ENCODE measurements at places on chromosomes 6 and 20.

- no peak for DNase-seq
Measured at GRCh38 chr20:20327746-20328145, 40.2 kb upstream of the INSM1 start.

DNA sequence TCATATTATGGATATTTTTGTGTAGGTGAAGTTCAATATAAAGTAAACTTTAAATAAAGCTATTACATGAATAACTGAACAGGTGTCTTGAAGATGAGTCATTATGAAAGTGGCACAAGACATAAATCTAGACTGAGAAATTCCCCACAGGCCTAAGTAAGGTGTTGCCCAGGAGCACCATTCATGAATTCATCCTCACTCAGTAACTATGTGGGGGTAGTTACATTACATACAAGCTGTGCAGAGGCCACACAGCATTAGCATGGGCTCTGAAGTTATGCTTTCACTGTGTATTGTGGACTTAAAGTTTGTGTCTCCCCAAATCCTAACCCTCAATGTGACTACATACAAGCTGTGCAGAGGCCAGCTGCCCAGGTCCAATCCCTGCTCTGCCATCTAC is 65.9 kb downstream of the BCAS1 start:
- no peak for DNase-seq

GRCh38 chr6:33416386-33417127 is 1.4 kb downstream of the CUTA start:
- DNase-seq = no peak

DNA sequence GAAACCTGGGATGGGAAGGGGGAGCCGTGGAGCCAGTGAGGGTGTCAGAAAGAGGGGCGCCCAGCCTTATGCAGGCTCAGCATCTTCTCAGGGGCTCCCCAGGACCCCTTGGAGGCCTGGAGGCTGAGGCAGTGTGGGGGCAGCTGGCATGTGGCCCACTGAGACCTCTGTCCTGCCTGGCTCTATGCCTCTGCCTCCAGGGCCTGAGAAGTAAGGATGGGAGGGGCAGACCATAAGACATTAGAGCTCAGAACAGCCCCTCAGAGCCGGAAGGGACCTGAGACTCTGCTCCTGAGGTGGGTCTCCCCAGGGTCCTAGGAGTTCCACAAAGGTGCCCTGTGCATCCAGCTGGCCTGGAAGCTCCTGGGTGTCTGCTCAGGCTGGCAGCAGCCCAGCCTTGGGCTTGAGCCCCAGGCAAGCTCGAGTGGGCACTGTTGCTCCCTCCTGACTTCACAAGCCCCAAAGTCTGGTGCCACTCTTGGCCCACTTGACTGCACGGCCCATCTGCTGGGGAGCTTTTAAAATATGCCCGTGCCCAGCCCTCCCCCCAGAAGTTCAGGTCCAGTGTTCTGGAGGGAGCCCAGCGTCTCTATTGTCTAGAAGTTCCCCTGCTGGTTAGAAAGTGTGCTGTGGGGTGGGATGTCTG is 126.8 kb downstream of the GRM4 start:
- DNase-seq = no peak

GRCh38 chr6:14475306-14475705 is 357.7 kb downstream of the CD83 start:
- no peak for DNase-seq

DNA sequence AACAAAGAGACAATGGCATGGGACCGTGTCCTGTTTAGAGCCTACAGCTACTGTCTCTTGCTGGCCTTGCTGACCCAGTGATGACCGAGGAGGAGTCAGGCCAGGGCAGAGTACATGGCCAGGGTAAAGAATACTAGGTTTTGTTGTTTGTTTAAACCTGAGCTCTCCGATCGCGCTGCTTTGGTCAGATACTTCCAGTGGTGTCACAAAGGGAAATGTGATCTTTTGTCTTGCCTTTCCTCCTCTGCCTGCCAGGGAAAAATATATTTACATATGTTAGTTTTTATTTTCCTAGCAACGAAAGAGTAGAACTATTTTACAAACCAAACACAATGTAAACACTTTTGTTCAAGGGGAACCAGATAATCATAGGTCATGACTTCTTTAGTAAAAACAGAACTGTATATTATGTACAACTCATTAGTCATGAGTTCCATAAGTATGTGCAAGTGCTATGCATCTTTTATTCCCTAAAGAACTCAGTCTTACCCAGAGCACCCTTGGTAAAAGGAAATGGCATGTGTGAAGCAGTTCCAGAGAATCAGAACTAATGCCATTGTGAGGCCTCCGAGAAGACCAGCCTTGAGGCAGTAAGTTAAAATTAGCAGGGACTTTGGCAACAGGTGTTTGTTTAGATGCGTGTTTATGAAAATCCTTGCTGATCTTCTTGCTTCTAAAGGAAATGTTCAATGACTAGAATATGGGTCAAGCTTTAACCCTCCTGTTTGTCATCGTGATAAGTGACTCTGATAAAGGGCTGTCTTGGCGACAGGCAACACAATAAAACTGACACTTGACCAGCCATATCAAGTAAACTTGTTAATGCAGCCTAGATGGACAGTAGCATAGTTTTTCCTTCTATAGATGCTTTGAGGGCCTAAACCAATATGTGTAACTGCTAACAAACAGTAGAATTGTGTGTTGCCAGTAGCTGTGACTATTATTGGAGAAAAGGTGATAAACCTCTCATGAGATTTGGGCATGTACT is 204.6 kb downstream of the NKAIN2 start:
- DNase-seq = no peak

GRCh38 chr6:81455641-81456040 is 296.8 kb downstream of the TENT5A start:
- no peak for DNase-seq

DNA sequence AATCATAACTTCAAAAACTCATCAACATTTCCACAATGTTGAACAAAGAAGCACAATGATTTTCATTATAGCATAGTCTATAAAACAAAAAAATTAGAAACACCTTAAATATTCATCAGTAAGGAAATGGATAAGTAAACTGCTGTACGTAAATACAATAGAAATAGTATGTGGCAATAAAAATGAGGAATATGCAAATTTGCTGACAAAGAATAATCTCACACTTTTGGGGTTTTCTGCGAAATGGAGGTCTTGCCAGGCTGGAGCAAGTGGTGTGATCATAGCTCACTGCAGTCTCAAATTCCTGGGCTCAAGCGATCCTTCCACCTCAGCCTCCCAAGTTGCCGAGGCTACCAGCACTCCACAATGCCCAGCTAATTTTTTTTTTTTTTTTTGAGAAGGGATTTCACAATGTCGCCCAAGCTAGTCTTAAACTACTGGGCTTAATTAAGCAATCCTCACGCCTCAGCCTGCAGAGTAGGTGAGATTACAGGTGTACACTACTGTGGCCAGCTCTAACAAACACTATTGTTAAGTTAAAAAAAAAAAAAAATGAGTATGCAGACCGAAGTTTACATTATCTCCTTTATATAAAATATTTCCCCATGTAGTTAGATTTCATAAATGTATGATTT is 58.8 kb upstream of the SMIM28 start:
- DNase-seq = no peak

DNA sequence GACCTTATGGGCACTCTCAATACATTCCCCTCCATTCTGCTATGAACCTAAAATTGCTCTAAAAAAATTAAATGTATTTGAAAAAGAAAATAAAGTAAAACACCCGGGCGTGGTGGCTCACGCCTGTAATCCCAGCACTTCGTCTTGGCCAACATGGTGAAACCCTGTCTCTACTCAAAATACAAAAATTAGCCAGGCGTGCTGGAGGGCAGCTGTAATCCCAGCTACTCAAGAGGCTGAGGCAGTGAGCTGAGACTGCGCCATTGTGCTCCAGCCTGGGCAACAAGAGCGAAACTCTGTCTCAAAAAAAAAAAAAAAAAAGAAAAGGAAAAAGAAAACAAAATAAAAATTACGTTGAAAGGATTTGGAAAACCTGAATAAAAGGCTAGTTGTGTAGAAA is 60.5 kb downstream of the CD164 start:
- DNase-seq = no peak

- no peak for DNase-seq
Measured at GRCh38 chr6:113723182-113723581, 134.0 kb upstream of the MARCKS start.

DNA sequence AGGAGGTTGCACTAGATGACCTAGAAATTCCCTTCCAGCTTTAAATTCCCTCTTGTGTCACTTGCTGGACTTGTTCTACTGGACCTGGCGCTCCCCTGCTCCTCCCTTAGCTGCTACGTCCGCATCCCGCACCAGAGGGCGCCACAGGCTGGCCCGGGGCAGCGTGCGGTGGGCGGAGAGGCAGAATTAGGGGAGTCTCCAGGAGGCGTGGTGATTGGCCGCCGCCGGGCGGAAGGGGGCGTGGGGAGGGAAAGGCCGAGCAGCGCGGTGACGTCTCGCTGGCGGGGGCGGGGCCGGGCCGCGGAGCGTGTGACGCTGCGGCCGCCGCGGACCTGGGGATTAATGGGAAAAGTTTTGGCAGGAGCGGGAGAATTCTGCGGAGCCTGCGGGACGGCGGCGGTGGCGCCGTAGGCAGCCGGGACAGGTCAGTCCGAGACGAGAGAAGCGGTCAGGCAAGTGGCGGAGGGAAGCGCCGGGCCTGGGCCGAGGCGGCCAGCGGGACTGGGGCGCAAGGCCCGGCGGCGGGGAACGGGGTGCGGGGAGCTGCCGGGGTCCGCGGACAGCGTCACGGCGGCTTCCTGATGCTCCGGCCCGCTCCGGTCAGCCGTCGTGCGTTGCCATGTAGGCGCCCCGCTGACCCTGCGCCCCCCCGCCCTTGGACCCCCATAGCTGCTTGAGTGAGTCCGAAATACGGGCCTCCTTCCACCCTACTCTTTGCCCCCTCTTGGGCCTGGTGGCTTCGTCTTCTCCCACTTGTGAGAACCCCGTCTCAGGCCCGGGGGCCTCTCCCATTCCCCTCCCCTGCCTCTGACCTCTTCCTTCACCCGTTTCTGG is at the start of gene PPARD:
TSS of gene PPARD (plus strand) at position 301 of the 834 bp plus-strand sequence. CDS start 68,530 bp downstream, outside the sequence.
- DNase-seq = peak; percentile 87

- DNase-seq = peak; percentile 31
Measured at GRCh38 chr20:45041464-45042337, 59.2 kb downstream of the KCNS1 start.

DNA sequence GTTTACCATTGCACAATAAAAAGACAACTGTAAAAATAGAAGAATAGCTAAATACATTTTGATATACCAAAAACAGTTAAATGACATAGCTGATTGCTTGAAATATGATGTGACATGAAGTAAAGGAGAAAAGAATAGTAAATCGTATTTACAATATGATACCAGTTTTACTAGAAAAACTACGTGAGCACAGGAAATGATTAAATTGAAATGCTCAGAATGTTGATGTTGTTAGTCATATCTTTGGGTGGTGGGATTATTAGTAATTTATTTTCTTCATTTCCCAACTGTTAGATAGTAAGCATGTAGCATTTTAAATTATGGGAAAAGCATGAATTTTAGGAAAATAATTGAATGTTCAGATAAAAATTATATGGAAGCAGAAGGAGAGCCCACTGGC is 268.3 kb upstream of the TAB2 start:
- DNase-seq = no peak

DNA sequence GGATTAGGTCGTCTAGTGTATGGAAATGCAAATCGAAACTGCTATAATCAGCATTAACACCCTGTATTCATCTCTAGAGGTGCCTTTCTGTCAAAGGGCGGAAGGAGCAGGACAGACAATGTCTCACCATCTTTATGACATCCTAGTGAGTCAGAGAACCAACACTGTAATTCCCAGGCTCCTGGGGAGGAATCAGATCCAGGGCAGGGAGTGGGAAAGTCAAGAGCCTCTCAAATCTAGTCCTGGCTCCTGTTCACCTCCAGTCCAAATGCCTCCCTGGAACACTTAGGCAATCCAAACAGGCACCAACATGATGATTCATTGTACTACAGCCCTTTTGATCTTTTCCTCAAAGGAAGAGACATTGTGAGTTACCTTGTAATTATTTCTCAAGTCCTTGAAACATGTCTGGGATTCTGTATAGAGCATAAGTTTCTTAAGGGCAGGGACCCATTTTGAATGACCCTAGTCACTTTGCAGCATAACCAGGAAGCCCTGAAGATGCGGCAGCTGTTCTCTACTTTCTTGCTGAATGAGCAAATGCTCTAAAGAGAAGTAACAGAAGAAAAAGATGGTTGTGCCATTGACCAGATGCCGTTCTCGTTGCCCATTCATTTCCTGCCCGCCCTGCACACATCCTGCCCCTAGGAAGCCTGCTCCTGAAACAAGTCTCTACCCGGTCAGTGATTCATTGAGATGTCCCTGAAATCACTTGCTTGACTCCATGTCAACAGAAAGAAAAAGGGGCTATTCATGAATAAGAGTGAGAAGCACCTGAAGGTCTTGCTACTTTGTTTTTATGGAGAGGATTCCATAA is 112.8 kb upstream of the JARID2 start:
- DNase-seq = no peak

- DNase-seq = no peak
Measured at GRCh38 chr6:75287424-75287823, 2.8 kb upstream of the TMEM30A start.

DNA sequence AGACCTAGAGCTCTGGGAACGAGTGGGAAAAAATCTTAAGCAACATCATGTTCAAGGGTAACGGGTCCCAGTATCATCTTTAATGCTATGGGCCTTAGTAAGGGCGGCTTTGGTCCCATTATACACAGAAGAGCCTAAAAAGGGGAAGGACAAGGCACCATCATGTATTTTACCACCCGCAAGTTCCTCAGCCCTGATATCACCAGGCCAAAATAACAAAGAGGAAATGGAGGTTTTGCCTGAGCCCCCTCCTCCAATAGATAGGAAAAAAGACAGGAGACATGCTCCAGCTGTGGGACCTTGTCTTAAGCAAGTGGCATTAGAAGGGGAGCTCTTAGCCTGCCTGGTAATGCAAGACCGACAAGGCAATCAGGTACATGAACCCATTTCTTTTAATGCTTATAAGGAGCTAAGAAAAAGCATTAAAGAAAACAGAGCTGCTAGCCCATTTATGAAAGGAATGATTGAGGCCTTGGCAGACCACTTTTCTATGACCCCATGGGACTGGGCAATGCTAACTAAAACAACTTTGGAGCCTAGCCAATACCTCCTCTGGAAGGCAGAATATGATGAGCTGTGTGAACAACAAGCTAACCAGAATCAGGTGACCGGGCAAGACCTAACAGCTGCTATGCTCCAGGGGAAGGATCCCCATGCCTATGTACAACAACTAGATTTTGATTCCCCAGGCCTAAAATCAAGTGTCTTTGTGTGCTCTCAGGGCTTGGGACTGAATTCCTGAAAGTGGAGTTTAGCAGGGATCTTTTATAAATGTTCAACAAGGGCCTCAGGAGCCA is 23.2 kb downstream of the HLA-DPA1 start:
- DNase-seq = no peak

DNA sequence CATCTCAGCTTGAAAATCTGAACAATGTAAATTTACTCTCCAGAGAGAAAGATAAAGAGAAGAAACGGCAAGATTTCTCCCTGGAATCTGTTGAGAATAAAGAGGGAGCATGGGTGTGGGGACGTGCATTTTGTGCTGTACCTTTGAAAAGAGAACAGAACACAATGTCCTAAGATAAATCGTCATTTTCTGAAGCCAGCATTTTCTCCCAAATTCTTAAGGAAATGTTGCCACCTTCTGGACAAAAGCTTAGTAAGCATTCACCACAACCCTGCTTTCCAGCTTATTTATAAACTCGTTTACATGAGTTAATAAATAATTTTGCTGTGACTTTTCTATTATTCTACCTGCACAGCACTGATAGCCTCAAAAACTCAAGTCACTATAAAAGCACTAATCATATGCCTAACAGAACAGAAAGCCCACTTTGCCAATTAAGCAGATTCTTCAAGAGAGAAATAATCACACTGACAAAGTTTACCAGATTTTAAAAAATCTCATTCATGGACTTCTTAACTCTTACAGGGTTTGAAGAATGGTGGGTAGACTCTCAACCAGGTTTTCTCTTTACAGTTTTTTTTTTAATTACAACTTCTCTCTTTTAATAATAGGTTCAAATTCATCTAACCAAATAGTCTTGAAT is 155.8 kb downstream of the MBOAT1 start:
- peak; percentile 39 for DNase-seq

Measured in amniotic stem cell (primary cell).